ENCODE measurements at places on chromosomes 5 and 9.

GRCh38 chr9:69916950-69917349 is 96.3 kb downstream of the CFAP95 start:
- no peak for DNase-seq

DNA sequence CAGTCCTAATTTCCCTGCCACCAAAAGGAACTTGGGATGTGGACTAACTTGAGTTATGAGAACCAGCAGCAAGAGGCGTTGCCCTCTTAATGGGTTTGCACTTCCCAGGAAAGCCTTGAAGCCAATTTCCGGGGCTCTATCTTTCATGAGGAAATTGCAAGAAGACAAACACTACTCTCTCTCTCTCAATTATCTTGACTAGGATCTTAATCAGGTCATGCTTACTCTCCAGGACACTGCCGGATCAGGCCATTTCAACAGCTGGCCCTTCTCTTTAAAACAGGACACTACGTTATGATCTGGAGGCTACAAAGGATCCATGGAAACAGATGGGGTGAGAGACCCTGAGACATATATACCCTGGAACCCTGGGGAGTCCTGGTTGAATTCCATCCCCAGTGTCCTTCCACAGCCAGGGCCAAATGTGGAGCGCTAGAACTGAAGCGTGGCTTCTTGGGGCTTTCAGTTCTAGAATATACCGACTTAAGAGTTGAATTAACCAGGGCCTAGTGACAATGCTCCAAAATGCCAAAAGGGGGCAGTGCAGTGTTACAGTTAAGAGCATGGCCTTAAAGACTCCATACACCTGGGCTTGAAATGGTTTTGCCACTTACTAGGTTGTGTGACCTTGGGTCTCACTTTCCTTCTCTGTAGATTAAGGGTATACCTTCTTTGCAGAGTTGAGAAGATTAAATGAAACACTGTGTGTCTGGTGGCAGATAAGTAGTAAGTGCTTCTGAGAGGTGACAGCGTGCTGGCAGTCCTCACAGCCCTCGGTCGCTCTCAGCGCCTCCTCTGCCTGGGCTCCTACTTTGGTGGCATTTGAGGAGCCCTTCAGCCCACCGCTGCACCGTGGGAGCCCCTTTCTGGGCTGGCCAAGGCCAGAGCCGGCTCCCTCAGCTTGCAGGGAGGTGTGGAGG is 21.1 kb downstream of the FAM219A start:
- DNase-seq: peak; percentile 63

DNA sequence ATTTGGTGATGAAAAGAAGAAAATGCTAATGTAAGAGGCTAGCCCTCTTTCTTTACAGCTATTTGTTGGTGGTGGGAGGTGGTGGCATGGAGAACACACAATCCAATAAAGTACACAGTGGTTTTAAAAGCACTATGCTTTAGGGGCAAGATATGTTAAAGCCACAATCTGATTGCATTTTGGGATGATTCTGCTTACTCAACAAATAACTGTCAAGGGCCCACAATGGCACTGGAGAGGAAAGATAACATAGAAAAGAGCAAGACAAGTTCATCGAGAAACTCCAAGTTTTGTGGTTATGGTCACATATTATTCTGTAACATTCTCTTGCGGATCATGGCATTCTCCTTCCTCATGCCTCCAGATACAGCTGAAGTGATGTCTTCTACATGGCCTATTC is 38.8 kb downstream of the OTP start:
- DNase-seq: no peak

DNA sequence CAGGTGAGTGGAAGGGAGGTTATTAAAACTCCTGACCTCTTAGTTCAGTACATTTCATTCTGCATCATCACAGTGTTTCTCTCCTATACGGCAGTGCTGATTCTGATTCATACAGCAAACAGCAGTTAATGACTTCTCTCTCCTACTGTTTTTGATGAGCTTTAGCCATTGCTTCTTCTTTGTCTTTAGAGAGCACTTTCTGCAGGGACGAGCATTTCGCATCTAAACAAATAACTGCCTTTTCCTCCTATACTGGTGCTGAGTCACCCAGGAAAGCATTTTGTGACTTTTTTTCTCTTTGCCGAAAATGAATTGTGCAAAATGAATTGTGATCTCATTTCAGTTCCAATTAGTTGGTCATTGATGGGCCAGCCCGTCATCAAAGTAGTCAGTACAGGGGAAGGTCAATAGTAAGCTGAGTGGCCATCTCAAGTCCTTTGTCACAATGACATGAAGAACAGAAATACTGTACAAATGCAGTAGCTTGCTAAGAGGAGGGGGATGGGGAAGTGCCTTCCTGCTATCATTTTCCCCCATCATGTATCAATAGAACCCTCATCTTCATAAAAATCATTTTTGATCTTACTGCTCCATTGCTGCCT is 98.5 kb downstream of the INSYN2B start:
- DNase-seq: no peak

DNA sequence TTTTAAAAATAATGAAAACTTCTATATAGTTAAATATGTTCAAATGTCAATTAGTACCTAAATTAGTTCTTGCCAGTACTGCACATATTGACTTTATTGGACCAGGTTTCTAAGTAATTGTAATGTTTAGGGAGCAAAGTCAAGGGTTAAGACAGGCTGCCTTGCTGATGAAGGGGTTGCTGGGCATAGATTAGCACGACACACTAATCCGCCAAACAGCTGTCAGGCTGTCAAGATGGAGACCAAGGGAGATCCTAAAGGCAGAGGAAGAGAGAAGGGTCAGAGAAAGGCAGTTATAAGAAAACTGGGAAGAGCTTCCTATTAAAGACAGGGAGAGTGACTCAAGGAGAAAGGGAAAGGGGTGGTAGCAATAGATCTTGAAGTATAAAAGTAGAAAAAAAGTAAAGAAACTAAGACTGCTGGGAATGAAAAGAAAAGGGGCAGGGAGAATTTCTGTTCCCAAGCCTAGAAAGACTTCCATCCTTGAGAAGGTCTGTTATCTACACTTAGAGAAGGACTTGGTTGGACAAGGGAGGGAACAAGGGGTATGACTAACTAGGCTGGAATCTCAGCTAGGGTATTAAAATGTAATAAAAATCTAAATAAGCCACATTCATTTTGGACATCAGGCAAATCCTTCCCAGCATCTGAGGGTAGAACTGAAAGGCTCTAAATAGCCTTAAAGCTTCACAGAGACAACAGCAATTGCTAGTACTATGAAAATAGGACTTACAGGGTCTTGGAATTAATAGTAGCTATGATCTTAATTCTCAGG is 188.7 kb downstream of the FBXL17 start:
- no peak for DNase-seq

DNA sequence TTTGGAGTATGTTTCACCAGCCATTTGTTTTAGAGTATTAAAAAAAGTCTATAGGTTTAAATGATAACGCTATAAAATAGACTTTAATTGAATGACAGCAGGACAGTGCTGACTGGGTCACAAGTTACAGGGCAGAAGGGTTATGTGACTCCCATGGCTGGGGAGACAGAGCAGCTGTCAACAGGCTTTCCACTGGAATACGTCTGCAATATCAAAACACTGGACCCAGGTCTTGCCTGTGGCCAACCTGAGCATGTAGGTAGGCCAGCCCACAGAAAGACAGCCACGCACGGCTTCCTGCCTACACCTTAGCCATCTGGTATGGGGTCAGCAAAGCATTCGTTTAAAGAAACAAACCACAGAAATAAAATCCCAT is 80.7 kb downstream of the OTULIN start:
- no peak for DNase-seq

DNA sequence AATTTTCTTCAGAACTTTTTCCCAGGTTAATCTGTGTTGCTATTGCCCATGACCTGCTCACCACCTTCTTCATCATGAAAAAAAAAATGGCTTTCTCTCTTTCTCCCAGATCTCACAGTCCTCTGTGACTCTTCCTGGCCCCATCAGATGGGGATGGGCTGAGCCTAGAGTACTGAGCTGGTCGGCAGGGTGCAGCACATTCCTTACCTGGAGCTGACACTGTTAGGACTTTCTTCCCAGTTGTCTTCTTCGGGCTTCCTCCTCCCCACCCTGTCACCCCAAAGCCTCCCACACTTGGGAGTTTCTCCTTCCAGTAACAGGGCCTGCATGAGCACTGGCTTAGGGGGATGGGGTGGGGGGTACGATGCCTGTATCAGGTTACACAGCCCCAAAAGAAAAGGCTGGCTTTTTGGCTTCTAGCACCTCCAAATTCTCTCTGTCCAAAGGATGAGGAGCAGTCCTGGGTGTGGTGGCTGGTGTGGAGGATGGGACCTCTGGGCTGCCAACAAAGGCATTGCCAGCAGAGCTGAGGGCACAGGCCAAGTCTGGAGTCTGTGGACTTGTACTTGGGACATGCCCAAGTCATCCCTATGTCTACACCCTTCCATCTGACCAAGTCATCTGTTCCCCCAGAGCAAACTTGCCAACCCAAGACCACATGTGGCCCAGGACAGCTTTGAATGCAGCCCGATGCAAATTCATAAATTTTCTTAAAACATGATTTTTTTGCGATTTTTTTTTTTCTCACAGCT is 68.0 kb upstream of the HSPA9 start:
- no peak for DNase-seq

GRCh38 chr9:78031444-78031892 is at the start of gene GNAQ:
Gene GNAQ (minus strand): TSS chr9:78031811. CDS start chr9:78031235, 576 bp downstream.
- DNase-seq: peak; percentile 69

DNA sequence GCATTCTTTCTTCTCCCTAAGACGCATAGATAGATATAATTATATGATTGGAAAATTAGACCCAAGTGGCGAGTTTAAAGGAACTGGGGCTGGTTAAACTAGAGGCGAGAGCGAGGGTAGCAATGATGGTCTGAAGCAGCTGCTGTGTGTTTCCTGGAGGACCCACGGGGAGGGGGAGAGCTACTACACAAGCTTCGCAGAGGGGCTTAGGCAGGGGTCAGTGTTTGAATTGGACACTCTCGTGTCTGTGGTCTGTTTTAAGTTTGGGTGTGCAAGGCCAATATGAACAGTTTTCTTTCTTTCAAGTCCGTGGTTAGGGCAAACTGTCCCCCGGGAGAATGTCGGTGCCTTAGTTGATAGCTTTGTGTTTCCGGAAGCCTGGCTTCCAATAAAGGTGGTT is 43.1 kb downstream of the PDZD2 start:
- DNase-seq: peak; percentile 15

GRCh38 chr9:91177661-91178280 is 183.9 kb downstream of the AUH start:
- DNase-seq: no peak

GRCh38 chr9:125433461-125434011 is 171.9 kb downstream of the GAPVD1 start:
- no peak for DNase-seq

DNA sequence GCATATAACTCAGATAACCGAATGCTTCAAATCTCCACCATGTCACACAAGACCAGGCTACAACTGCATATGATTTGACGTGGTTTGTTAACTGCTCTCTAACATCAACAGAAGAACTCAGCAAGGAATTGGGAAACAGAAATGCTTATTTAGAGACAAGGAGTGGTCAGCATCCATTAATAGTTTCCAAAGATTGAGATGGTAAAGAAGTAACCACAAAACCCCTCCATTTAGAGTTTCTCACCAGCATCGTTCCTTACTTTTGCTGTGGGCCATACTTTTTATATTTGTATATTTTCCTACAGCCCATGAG is 25.2 kb downstream of the DPYSL3 start:
- DNase-seq: no peak

- DNase-seq: no peak
These were observed 15.0 kb upstream of the TIFAB start for GRCh38 chr5:135467051-135467625.

DNA sequence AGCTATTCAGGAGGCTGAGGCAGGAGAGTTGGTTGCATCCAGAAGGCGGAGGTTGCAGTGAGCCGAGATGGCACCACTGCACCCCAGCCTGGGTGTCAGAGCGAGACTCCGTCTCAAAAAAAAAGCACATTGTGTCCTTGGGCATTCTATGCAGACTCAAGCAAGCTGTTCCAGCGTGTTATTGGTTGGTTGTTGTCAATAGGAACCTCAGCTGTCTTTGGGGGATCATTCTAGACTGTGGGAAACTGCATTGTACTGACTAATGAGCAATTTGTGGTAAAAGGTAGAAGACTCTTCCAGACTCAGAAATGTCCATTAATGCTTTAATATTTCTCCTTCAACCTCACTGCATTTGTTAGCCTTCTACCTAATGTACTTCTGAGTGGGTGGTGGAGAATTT is 379.5 kb upstream of the GRAMD2B start:
- DNase-seq: no peak

GRCh38 chr5:141322261-141322660 is 1.7 kb upstream of the TAF7 start:
- DNase-seq: no peak

GRCh38 chr5:92401-93220 is 643 bp downstream of the PLEKHG4B start:
- peak; percentile 51 for DNase-seq

DNA sequence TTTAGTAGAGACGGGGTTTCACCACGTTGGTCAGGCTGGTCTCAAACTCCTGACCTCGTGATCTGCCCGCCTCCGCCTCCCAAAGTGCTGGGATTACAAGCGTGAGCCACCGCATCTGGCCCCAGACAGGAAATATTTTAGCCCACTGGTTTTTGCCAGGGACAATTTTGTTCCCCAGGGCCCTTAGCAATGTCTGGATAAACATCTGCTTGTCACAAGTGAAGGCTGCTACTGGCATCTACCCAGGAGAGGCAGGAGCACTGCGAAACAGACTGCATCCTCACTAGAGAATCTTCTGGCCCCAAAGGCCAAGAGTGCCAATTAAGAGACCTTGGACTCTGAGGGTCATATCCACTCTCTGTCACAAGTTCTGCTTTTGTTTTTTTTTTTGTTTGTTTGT is 2.4 kb upstream of the TPRN start:
- DNase-seq: no peak

DNA sequence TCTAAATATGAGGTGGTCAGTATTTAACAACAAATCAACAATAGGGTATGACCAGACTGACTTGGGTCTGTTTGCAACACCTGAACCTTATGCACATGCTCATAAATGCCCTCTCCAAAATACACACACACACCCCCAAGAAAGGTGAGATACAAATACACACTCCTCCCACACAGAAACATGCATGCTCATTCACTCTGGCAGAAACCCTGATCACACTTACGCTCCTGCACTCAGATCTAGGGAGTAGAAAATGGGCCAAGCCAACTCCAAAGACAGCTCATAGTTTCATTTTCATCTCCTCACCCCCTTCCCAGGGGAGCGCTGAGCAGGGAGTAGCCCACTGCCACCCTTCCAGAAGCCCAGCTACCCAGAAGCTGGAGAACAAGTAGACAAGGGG is 11.3 kb downstream of the TRIM7 start:
- DNase-seq: no peak

- no peak for DNase-seq
These were observed 1.2 kb downstream of the C9orf72 start for GRCh38 chr9:27572061-27572460.

- DNase-seq: no peak
These were observed 6.7 kb upstream of the PHF2 start for GRCh38 chr9:93569621-93570174.
